ENCODE measurements at places on chromosomes 12 and 14.

DNA sequence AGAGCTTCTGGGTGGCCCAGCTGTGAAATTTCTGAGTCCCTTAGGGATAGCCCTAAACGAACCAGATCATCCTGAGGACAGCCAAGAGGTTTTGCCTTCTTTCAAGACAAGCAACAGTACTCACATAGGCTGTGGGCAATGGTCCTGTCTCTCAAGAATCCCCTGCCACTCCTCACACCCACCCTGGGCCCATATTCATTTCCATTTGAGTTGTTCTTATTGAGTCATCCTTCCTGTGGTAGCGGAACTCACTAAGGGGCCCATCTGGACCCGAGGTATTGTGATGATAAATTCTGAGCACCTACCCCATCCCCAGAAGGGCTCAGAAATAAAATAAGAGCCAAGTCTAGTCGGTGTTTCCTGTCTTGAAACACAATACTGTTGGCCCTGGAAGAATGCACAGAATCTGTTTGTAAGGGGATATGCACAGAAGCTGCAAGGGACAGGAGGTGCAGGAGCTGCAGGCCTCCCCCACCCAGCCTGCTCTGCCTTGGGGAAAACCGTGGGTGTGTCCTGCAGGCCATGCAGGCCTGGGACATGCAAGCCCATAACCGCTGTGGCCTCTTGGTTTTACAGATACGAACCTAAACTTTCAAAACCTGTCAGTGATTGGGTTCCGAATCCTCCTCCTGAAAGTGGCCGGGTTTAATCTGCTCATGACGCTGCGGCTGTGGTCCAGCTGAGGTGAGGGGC lies 38.9 kb downstream of the DAD1 start:
- peak; percentile 47 for DNase-seq

- no peak for DNase-seq
These were observed 129.5 kb downstream of the PRKD1 start for GRCh38 chr14:29798108-29798663.

DNA sequence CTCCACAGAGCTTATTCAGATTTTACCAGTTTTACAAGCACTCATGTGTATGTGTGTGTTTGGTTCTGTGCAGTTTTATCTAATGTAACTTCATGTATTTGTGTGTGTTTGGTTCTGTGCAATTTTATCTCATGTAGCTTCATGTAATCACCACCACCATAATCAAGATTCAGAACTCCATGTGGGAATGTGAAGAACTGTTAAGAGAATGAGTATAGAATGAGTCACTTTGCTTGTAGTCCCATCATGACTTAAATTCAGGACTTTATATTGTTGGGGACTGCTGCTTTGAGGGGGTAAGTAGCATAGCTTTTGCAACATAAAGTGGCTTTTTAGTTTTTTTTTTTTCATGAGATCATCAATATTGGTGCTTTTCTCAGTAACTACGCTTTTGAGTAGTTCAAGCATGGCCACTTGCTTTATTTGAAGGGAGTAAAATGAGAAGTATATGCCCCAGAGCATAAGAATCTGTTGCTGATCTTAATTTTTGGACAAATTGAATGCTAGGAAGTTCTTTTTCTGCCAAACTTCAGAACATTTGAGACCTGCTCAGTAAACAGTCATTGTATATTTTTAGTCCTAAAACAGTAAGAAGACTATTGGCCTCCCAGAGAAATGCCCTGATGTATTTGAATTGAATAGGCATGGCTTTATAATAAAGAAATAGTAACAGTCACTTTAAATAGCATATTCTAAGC lies 28.8 kb downstream of the PROX2 start:
- DNase-seq, result no peak

- DNase-seq, result no peak
These were observed 788 bp downstream of the SFSWAP start for GRCh38 chr12:131711551-131712205.

DNA sequence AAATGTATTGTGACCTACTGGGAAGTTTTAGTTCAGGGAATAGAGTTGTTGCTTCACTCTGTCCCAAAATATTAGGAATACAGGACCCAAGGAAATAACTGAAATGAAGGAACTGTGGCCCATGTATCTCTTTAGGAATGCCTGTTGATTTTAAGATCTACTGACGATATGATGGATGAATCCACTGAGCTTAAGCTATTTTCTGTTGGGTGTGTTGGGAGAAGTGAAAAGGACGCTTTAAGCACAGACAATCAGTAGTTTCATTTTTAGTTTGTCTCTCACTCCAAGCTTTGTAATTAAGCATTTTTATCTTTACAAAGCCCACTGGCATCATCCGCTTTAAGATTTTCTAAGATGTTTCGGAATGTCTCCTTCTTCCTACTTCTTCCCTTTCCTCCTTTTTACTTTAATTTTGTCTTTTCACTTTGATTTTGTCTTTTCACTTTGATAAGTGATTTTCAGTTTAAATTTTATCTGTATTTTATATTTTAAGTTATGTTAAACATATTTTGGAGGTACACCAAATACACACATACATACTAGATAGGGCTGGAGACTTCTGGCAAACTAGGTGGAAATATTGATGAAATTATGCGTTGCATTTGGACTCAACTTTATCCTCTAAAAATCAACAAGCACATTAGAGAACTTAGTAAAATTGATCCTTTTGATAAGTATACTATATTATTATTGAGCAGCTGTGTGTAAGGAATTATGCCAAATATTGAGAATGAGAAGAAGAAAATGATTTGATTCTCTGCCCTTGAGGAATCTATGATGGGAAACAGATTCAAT lies 52.3 kb upstream of the USP44 start:
- no peak for DNase-seq

- no peak for DNase-seq
These were observed 333.7 kb downstream of the EGLN3 start for GRCh38 chr14:33617154-33617553.

- DNase-seq, result no peak
These were observed 47.2 kb downstream of the DRAM1 start for GRCh38 chr12:101924618-101925017.

DNA sequence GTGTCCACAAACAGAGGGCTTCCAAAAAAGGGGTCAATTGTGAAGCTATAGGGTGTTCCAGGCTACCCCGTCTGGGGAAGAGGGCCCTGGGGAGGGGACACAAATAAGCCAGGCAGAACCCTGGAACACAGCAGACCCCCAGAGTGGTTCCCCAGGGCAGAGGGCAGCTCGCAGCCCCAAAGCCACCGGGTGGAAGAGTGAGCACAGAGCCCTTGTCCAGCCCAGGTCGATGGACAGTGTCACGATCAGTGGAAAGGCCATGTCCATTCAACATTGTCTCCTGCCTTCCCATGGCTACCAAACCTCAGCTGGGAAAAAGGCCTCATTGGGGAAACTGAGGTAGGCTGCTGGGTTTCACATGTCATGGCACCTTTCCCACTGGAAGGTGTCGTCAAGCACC lies 131.4 kb downstream of the DICER1 start:
- DNase-seq, result no peak

- no peak for DNase-seq
These were observed 178.1 kb downstream of the SOX5 start for GRCh38 chr12:23771240-23771949.

GRCh38 chr12:13316587-13317246 lies 120.2 kb downstream of the EMP1 start:
- DNase-seq, result no peak

DNA sequence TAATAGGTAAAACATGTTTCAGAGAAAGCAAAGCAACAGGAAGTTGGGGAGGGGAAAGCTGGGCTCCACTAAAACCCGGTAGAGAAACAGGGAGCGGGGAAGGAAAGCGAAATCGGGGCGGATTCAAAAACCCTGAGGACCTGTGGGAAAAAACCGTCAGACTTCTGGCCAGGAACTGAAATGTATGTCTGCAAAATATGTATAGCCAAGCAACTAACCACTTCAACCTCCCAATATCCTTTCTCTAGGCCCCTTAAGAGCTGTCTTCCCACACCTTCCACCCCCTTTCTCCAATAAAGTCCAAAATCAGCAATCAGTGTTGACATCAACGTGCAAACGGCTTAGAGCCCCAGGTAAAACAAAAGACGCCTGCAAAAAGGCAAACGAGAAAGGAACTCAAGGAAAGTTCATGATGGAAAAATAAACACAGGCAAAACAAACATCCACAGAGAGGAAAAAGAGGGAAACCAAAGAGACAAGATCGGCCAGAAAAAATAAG lies 32.8 kb downstream of the SIX1 start:
- no peak for DNase-seq

DNA sequence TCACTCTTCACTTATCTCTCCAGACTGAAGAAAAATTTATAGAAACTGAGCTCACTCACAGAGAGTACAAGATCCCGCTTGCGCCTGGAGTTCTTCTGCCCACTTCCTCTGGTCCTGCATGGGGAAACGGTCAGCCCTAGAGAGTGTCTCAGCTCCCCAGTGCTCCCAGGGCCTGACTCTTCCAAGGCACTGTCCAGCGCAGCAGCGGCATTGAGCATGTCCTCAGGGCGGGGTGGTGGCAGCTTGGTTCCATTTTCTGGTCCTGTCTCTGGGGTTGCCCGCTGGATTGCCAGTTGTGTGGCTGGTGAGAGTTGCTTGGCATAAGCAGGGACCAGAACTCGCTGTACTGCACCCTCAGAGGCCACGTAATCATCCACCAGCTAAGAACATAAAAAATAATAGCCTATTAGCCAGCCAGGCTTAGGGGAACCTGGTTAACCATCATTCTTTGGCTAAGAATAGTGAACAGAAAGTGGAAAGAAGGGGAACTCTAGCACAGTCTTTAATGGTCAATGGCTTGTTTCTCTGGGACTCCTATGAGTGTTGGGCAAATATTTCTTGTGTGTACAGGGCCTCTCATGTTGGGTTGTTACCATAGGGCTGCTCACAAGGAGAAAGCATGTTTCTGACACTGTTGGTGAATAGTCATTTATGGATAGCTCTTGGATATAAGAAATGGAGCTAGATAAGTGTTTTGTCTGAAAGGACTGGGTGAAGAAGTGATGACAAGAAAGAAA lies 13.7 kb upstream of the AJUBA start:
- DNase-seq, result no peak

GRCh38 chr12:79366374-79366773 lies 324.4 kb downstream of the PAWR start:
- no peak for DNase-seq

DNA sequence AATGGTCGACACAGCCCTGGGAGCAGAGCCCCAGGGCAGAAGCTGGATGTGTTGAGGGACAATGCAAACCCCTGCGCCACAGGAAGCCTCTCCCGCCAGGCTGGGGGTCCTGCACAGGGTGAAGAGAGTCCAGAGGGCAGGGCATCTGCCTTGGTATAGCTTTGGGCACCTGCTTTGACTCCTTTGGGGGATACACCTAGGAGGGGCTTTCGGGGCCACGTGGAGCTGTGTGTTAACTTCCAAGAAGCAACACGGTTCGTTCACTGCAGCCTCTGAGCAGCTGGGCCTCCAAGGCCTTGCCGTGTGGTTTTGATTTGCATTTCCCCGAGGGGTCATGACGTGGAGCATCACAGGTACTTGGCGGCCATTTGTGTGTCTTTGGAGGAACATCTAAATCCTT lies 5.8 kb upstream of the PUS1 start:
- no peak for DNase-seq

DNA sequence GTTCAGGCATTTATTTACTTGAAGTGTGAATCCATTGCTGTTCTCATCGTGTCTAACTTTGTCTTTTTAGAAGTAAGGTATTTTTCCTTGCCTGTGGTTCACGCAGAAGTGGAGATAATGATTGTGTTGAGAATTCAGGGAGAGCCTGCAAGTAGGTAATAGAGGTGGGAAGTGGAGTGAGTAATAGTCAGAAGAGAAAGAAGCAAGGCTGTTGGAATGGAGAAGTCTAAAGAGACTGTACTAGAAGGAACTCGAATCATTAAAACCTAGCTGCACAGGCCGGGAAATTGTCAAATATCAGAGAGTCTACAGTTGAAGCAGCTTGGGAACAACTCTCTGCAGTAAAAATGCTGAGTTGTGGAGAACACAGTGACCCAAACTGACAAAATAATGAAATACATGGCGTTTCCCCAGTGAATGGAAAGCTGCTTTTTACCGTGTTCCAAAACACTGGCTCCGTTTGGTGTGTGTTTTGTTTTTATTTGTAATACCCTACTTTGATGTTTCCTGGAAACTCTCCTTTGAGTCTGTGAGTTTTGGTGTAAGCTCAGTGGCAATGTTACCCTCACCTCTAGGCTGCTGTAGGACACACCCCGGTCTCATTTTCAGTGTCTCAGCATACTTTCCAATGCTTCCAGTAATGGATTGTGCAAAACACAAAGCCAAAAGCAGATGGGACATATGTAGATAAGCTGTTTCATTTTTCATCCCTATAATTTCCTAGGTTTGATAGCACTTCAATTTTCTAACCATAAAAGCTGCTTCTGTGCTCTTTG lies 146.6 kb downstream of the CRADD start:
- no peak for DNase-seq

DNA sequence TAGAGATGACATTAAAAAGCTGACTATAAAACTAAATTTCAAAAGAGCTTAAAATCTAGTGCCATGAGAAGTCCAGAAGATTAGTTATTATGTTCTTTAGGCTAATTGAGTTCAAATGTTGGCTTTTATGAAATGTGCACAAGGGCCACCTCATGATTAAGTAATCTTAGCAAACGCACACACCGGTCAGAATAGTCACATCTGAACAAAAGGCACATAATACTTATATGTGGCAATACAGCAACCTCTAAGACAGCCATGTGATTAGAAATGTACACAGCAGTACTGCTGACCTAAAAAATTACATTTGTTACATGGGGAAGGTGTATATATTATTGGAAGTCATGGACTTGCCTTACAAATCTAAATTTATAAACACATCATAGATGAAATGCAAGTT lies 344.7 kb upstream of the GARIN6 start:
- no peak for DNase-seq

DNA sequence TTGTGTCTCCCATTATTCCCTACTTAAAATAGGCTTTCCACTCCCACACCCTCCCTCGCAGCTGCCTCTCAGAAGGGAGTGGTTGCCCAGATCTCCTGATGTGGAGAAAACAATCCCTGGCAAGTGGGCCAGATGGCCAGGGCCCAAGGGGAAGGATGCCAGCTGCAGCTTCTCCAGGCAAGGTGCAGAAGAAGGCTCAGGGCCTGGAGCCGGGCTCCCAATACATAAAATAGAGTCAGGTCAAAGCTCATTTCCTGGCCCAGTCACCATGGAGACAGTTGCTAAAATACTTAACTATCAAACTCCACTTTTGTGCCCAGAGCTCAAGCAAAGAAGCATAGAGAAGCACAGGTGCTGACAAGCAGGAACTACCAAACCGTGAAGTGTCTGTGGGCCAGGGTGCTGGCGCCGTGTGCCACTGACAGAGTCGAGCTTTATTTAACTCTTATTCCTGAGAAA lies 45.7 kb upstream of the ITPR2 start:
- no peak for DNase-seq

GRCh38 chr14:66074537-66074936 lies 411.6 kb upstream of the CCDC196 start:
- no peak for DNase-seq

DNA sequence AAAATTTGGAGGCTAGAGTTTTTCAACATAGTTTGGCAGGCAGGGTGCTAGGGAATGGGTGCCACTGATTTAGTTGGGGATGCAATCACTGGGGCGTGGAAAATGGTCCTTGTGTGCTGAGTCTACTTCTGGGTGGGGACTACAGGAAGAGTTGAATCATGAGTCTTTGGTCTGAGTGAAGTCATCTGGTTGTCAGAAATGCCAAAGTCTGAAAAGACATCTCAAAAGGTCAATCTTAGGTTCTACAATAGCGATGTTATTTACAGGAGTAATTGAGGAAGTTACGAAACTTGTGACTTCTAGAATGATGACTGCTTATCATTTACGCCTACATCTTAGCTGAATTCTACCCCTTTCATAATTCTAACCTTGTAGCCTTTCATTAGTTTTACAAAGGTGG lies 209.1 kb downstream of the NUBPL start:
- DNase-seq, result no peak

GRCh38 chr12:97943359-97943758 lies 480.8 kb downstream of the RMST start:
- DNase-seq, result no peak

All from NK-92 treated with Interleukin-12 subunit alpha and Interleukin-12 subunit beta, amount 100 ng/mL, for 24 hours (cell line).